ENCODE measurements at places on chromosomes 1 and 21. TPM values are rescaled to one million over a fixed set of nuclear protein-coding genes. Genes with fewer than 3 reads are reported as not detected.
A peak's percentile ranks its signal among the peaks of the same experiment; 100 is the strongest.

OLFM3 gene
- 2.4 TPM for total RNA-seq

SUSD4 gene
- 35.3 TPM for total RNA-seq

CD1B gene
- total RNA-seq, result not detected

MSH4 gene
- 0.18 TPM for total RNA-seq

DNA sequence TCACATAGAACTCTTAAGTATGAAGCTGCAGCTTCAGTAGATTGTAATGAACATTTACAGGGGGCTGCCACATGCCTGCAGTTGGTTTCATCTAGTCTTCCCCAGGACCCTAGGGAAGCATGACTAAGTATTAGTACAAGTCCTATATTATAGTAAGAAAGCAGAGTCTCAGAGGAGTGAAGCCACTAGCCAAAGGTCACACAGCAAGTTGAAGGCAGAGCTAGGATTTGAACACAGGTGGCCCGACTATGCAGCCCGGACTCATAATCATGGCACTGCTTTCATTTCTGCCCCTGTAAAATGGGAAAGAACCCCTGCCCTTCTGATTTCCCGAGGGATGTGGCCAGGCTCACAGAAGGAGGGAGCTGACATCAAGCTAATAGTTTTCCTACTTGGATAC, 8.4 kb upstream of the CRYBG2 start:
- H3K36me3 ChIP-seq, result no peaks in the 10 kb centered on the region
- DNase-seq, result no peak
- no peak overlapping the region for H3K4me3 ChIP-seq
- peaks cover 17% of the 10 kb centered on the region for H3K27me3 ChIP-seq
- H3K27ac ChIP-seq, result no peak overlapping the region
- H3K4me1 ChIP-seq, result peaks cover 12% of the 10 kb centered on the region

GRCh38 chr1:205391386-205391785, 30.5 kb downstream of the LEMD1 start:
- H3K36me3 ChIP-seq, result no peaks in the 10 kb centered on the region
- no peak overlapping the region for H3K4me3 ChIP-seq
- no peak overlapping the region for H3K27ac ChIP-seq
- H3K4me1 ChIP-seq, result no peaks in the 10 kb centered on the region
- no peak for DNase-seq

- DNase-seq, result peak; percentile 92
- no peaks in the 10 kb centered on the region for H3K36me3 ChIP-seq
- H3K4me3 ChIP-seq, result no peak overlapping the region
- peaks cover 72% of the 10 kb centered on the region for H3K4me1 ChIP-seq
These were observed 71.2 kb downstream of the CASZ1 start for GRCh38 chr1:10724948-10725847.

DNA sequence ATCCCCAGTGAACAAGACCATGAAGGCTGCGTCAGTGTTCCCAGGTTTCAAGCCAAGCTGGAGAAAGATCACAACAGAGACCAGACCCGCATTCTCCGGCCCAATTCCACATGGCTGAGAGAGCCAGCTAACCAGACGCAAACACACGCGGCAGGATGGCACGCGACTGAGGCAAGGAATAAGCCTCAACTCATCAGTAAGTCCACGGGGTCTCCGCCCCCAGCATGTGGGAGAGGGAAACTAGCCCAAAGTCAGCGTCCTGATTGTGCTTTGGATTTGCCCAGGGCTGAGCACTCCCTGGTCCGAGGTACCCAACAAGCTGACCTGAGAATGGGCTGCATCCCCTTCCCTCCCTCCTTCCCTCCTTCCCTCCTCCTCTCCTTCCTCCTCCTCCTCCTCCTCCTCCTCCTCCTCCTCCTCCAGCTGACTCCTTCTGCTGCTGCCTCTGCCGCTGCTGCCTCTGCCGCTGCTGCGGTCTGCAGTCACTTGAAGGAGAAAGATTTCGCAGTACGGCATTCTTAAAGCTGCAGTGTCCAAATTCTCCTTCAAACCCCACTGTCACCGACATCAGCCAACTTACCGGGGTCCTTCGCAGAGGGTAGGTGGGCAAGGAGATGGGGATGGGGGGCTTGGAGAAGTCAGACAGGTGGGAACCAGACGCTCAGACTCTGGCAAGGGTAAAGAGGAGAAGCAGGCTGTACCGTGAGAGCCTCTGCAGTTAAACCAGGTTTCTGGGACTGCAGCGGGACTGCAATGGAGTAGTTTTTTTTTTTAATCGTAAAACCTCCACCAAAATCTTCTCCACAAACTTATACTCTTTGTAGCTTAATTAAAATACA, 33.0 kb upstream of the H6PD start:
- H3K27ac ChIP-seq, result no peak overlapping the region
- no peak for DNase-seq
- peaks cover 23% of the 10 kb centered on the region for H3K4me1 ChIP-seq
- H3K36me3 ChIP-seq, result no peaks in the 10 kb centered on the region
- H3K27me3 ChIP-seq, result peaks cover 73% of the 10 kb centered on the region

DNA sequence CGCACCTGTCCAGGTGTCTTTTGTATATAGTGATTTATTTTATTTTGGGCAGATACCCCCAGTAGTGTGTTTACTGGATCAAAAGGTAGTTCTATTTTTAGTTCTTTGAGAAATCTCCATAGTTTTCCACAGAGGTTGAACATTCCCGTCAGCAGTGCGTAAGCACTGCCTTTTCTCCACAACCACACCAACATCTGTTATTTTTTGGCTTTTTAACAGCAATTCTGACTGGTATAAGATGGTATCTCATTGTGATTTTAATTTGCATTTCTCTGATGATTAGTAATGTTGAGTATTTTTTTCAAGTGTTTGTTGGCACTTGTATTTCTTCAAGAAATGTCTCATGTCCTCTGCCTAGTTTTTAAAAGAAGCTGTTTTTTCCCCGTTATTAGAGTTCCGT, 39.2 kb downstream of the FOXJ3 start:
- H3K27ac ChIP-seq, result no peak overlapping the region
- DNase-seq, result no peak
- H3K36me3 ChIP-seq, result no peaks in the 10 kb centered on the region
- no peak overlapping the region for H3K4me3 ChIP-seq

DNA sequence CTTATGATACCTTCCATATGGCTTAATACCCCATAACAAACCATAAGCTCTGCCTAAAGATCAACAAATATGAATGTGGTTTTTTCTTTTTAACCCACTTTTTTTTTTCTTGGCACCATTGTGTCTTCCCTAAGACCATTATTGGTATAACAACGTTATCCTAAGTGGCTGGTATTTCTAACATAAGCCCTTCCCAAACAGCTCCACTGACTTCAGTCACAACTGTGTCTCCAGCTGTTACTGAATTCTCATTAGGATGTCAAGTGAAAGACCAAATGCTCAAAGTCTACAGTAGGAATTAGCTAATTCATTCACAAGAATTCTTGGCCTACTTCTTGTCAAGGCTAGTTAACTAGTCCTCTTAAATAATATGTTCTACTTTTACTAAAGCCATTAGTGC, 4.2 kb upstream of the RXRG start:
- H3K27ac ChIP-seq, result no peak overlapping the region
- H3K4me1 ChIP-seq, result peaks cover 14% of the 10 kb centered on the region
- no peak for DNase-seq
- no peak overlapping the region for H3K4me3 ChIP-seq

DNA sequence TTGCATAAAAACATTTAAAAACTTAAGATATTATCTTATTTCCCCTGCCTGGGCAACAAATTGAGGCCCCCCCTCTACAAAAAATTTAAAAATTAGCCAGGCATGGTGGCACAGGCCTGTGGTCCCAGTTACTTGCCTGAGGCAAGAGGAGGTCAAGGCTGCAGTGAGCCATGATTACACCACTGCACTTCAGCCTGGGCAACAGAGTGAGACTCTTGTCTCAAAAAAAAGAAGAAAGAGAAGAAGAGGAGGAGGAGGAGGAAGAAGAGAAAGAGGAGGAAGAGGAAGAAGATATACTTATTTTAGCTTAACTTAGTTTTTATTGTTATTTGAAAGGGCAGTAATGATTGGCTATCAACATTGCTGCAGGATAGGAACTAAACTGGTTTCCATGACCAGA, 73.8 kb upstream of the IPO9 start:
- no peak for DNase-seq
- H3K4me3 ChIP-seq, result no peak overlapping the region
- H3K4me1 ChIP-seq, result peaks cover 4% of the 10 kb centered on the region
- no peak overlapping the region for H3K27ac ChIP-seq
- H3K36me3 ChIP-seq, result no peaks in the 10 kb centered on the region

DNA sequence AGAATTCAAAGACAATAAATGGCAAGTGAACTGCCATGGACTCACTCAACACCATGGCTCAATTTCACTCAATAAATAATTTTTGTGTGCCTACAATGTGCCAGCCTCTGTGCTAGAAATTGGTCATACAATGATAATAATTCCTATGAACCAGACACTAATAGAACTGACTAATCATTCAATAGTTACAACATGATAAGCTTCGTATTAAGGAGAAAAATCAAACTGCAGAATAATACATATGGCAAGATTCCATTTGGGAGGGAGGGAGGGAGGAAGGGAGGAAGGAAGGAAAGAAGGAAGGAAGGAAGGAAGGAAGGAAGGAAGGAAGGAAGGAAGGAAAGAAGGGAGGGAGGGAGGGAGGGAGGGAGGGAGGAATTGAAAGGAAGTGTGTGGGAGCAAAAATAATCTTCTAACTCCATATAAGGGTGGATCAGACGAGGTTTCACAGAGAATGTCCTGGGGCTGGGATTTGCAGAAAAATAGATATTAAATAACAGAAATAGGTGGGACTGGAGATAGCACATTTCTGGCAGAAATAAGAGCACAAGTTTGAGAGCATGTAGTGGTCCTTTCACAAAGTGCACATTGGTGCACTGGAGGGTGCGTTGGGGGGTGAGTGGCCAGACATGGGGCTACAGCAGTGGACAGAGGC, 52.9 kb downstream of the JAK1 start:
- no peaks in the 10 kb centered on the region for H3K36me3 ChIP-seq
- H3K4me1 ChIP-seq, result peaks cover 87% of the 10 kb centered on the region
- DNase-seq, result no peak
- H3K4me3 ChIP-seq, result no peak overlapping the region

GRCh38 chr21:25961042-25961441, 209.5 kb downstream of the APP start:
- no peaks in the 10 kb centered on the region for H3K27me3 ChIP-seq
- no peak overlapping the region for H3K27ac ChIP-seq

DNA sequence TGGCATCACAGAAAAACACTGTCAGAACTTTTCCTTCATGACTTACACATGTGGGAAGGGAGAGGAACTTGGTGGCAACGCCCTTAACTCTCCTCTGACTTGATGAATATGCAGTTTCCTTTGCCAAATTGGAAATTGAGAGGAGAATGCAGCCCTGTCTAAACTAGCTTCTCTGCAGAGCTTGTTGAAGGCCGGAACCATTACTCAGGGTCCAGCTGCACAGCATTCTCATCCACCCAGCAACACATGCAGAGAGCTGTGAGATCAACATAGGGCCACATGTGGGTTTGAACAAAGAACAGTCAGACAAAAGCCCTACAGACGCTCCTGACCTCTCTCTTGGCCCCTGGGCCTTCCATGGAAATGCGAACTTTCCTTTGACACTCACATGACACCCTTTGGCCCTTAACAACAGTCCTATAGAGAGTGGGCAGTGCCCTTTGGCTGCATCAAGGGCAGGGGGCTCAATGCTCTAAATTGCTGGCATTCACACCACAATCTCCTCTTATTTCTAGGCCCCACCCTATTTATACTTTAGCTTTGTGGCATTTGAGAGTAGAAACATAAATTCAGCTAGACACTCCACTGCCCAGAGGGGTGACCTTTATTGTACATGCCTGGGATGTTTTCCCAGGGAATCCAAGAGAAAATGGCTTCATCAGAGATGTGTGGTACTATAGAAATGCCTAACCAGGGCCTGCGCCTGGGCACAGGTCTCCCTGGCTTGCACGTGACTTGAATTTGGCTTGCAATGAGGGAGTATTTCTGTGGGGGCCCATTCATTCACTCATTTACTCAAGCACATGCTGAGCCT, 64.4 kb downstream of the CDC7 start:
- no peaks in the 10 kb centered on the region for H3K36me3 ChIP-seq
- peak; percentile 67 for DNase-seq
- H3K4me3 ChIP-seq, result no peak overlapping the region
- H3K4me1 ChIP-seq, result peaks cover 6% of the 10 kb centered on the region
- no peak overlapping the region for H3K27ac ChIP-seq

DNA sequence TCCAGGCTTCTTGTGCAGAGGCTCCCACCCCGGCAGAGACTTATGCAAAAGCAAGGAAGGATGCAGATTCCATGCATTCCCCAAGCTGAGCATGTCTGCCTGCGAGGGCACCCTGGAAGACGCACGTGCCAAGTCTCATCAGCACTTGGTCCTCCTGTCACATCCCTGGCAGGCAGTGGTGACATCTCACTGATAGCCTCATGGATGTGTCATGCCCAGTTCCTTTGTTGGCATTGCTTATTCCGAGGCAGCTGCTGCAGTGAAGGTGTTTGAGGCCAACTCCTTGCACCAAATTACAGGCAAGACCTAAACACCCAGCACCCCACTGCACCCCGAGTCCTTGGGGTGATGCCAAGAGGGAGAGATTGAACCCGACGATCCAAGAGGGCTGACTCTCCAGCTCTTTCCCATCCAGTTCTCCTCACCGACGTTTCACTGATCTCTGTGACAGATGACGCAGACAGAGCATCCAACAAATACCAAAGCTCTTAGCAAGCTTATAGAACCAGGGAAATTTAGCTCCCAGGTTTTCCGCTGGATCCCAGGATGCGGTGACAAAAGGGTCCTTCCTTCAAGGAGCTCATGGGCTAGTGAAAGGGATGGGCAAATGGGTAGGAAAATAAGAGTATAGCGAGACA, 611.1 kb downstream of the AJAP1 start:
- no peaks in the 10 kb centered on the region for H3K27me3 ChIP-seq
- no peaks in the 10 kb centered on the region for H3K4me1 ChIP-seq
- DNase-seq, result no peak

DNA sequence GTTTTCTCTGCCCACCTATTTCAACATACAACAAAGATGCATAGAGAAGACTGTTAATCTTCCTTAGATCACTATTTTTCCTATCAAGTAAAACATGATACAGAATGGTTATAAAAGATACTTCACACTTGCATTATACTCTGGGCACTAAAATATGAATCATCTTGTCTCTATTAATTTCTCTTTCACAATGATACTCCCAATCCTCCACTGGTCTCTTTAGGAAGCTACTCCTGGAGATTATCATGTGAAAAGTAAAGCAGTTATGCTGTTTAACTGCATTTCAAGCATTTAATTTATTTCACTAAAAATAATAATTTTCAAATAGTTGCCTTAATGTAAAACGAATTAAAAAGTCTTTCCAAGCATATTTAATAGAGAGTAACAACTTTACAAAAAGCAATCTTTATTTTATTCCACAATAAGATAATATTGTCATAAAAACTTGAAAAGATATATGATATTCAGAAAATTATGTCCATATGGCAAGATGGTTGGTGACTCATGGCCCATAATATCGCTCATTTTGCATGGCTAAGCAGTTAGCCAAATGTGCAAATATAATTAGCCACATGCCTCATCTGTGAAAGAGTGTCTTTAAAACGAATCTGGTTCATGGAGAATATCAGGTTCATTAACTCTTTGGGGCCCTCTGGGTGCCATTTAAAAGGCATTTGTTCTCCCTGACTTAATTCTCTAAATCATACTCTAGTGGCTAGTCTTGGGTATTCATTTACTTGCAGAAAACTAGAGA, 1569.0 kb upstream of the B3GALT2 start:
- H3K4me3 ChIP-seq, result no peak overlapping the region
- H3K27me3 ChIP-seq, result no peaks in the 10 kb centered on the region
- DNase-seq, result peak; percentile 9
- H3K36me3 ChIP-seq, result no peaks in the 10 kb centered on the region
- H3K27ac ChIP-seq, result no peak overlapping the region
- no peaks in the 10 kb centered on the region for H3K4me1 ChIP-seq
